Renal pelvis (tissue), 12 donors: ENCODE measurements at places on chromosomes 11 and 22. TPM values are rescaled to one million over a fixed set of nuclear protein-coding genes. Genes with fewer than 3 reads are reported as not detected.
A peak's percentile ranks its signal among the peaks of the same experiment; 100 is the strongest.

DNA sequence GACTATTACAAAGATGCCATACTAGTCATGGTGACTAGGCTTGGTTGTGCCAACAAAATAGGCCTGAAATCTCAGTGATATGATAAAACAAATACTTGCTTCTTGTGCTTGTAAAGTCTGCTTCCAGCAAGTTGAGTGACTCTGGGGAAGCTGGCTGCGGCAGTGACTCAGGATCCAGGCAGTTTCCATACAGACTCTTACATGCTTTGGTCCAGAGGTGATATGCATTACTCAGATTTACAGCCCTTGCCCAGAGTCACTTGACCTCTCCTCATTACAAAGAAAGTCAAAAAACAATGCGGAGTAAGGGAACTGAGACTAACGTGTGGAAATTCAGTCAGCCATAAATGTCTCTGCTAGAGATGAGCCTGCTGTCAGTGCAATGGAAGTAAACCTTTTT is 387.5 kb downstream of the KCNA4 start:
- DNase-seq = peak; percentile 21

DNA sequence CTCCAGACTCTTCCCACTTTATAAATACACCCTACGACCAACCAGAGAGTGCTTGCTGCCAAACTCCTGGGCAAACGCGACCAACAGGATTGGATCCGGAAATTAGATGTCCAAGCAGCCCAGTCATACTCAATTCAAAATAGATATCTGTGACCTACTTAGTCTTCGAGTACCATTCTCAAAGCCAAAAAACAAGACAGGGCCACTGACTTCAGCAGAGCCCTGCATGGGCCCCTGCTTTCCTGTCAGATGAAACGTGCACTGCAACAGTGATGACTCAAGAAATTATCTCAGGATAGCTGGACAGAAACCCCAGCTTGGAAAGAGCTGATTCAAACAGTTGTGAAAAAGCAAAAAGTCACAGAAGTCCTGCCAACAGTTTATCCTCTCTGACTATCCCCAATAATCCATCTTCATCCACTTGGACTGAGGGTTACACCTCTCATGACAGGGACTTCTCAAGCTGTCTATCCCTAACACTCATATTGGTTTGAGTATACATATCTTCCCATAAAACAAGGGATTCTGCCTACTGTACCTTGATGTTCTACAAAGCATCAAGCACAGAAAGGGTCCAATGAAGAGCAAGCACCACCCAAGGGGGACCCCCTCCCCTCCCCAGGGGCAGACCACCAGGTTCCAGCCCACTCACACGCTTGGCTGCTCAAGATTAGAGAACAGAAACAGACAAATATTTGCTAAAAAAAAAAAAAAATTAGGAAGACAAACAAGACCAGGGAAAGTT is 17.4 kb downstream of the SMCO4 start:
- DNase-seq = no peak

DNA sequence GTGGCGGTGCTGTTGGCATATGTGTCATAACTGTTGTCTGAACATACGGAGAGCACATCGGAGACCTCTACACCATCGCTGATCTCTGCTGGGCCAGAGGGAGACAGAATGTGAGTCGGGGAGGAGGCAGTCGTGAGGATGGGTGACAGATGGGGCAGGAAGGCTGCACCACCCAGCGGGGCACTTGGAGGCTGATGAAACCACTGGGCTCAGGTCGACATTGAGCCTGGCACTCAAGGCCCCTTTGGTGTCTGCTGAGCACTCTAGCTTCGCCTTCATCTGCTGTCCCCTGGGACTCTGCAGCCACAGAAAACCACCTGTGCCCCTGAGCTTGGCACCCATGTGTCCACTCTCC is 2.5 kb upstream of the KLHL35 start:
- DNase-seq = no peak

DNA sequence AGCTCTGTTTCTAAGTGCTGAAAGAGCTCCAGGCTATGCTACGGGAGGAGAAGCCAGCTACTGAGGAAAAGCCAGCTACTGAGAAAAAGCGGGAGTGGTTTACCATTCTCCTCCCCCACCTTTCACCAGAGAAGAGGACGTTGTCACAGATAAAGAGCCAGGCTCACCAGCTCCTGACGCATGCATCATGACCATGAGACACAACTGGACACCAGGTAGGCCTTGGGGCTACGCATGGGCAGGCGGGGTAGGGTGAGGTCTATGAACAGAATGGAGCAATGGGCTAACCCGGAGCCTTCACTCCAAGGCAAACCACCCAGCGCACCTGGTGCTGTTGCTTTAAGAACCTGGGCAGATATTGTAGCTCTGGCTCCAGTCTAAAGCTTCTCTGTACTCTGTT is 1.1 kb downstream of the IL18BP start:
- no peak for DNase-seq

GRCh38 chr11:68749229-68750123 is 1.8 kb downstream of the TESMIN start:
- DNase-seq = no peak

DNA sequence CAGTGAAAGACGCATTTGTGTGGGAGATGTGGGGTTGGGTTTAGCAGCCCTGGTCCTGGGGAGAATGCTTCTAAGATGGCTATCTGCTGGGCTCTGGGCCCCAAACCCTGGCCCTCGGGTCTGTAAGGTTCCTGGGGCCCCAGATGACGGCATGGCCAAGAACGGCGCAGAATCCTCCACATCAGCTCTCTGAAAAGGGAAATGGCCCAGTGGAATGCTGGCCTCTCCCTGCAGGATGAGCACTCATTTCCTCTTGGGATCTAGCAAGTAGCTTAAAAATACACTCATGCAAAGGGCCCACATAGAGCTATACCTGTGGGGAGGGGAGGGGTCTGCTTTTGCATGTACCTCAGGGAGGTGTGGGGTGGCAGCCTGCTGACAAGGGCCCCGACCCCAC is 37.5 kb upstream of the LINC01488 start:
- DNase-seq = no peak

GRCh38 chr11:121524233-121524631 is 71.5 kb upstream of the SORL1-AS1 start:
- DNase-seq = no peak

- no peak for DNase-seq
These were observed 676.9 kb downstream of the BRD1 start for GRCh38 chr22:49150801-49151221.

GRCh38 chr11:95977534-95978174 is 53.7 kb upstream of the MTMR2 start:
- DNase-seq = no peak

DNA sequence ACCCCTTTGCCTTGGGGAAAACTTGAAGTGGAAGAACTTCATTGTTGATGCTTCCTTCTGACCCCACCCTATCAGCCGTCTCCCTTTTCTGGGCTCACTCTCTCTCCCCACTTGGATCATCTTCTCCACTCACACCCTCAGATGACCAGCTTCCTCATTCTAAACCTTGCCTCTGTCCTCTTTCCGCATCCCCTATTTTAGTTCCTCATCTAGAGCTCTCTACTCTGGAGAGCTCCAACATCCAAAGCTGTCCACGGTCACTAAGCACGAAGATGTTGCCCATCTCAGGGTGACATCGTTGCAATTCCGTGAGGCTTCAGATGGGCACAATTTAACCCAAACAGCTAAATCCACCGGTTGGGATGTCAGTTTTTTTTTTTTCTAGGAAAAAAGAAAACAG is 31.6 kb upstream of the ME3 start:
- no peak for DNase-seq

DNA sequence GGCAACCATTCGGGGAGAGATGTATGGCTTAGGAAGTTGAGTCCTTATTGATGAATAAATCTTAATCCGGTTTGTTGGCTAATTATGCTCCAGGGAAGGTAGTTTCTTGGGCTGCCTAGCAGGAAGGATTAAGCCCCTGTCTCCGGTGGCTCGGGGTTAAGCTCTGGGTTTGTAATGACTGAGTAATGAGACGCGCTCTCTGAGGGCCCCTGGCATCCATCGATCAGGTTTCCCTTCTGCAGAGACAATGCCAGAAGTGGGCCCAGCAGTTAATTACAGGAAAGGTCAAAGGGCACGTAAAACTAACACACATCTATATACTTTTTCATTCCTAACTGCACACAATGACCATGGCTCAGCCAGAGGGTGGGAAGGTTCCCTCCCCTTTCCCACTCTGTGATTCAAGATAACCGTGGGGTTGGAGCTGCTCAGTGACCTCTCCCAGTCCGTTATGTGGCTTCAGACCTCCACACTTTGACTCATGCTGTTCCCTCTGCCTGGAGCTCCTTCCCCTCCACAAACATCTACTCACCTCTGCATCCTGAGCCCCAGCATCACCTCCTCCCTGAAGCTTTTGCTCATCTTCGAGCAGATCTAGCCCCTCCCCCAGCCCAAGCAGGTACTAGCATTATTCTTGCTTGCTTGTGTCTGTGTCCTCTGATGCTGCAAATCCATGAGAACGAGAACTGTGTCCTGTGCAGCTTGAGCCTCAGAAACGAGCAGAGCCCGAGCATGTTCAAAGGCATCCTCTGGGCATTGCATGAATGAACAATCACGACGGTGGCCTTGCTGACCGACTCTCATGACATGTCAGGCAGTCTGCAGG is 16.6 kb downstream of the SCUBE1 start:
- DNase-seq = no peak

DNA sequence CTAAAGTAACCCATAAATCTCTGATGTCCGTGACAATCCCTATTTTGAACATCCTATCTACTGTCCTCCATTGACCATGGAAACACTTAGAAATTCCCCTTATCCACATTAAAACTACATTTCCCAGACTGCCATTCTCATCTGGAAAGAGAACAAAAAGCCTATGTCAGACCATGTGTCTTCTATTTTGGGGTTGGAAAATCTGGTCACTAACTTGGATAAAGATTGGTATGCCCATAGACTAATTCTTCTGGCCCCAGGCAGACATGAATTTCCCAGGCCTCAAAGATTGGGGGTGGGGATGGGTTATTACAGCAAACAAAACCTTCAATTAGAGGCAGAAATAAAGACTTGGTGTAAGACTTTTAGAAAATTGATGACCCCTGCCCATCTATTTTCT is 30.9 kb upstream of the CREB3L1 start:
- no peak for DNase-seq

GRCh38 chr11:71311176-71311925 is 59.0 kb upstream of the SHANK2 start:
- no peak for DNase-seq

- no peak for DNase-seq
These were observed 29.8 kb upstream of the TTLL12 start for GRCh38 chr22:43216738-43217137.

- no peak for DNase-seq
These were observed 34.4 kb upstream of the CD82 start for GRCh38 chr11:44531116-44531504.

DNA sequence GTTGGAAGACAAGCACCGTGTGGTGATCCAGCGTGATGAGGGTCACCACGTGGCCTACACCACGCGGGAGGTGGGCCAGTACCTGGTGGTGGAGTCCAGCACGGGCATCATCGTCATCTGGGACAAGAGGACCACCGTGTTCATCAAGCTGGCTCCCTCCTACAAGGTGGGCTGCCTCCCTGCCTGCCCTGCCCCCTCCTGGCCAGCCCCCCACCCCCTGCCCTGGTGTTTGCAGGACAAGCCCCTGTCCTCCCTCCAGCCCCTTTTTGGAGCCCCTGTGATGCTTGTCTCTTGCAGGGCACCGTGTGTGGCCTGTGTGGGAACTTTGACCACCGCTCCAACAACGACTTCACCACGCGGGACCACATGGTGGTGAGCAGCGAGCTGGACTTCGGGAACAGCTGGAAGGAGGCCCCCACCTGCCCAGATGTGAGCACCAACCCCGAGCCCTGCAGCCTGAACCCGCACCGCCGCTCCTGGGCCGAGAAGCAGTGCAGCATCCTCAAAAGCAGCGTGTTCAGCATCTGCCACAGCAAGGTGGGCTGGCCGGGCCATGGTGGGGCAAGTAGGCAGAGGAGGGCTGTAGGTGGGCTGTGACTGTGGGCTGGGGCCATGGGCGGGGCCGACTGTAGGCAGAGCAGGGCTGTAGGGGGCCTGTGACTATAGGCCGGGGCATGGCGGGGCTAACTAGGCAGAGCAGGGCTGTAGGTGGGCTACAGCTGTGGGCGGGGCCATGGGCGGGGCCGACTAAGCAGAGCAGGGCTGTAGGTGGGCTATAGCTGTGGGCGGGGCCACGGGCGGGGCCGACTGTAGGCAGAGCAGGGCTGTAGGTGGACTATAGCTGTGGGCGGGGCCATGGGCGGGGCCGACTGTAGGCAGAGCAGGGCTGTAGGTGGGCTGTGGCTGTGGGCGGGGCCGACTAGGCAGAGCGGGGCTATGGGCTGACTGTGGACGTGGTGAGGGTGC is 13.6 kb downstream of the MUC2 start:
- no peak for DNase-seq

- DNase-seq = peak; percentile 5
These were observed 753.1 kb downstream of the TBC1D22A start for GRCh38 chr22:47515384-47516125.

GRCh38 chr11:112174789-112175598 is at the start of gene BCO2:
BCO2 (plus strand) TSS chr11:112175512; CDS start chr11:112175602, 90 bp downstream.
- peak; percentile 88 for DNase-seq

GRCh38 chr11:8093931-8094575 is 13.0 kb downstream of the TUB start:
- no peak for DNase-seq

- peak; percentile 71 for DNase-seq
These were observed 3.6 kb upstream of the MB start for GRCh38 chr22:35620624-35621251.

DNA sequence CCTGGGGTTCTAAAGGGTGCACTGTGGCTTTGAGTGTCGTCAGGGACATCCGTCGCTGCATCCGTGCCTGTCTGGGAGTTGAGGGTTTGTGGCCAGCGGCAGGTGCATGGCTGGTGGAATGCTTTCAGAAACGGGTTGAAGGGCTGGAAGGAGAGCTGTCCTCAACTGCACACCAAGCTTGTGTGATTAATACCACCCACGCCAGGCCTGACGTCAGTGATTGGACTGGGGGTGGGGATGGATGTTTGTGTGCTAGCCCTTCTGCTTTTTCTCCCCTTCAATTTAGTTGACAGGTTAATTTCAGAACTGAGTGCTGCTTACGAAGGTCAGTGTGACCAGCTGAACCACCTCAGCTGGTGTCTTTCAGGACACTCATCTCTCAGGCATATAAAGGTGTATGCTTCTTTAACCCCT is 3.2 kb upstream of the GAB2 start:
- DNase-seq = peak; percentile 70

The GPR83 gene
- 0.50 TPM for polyA plus RNA-seq

The PLET1 gene
- polyA plus RNA-seq = 0.14 TPM

The SAA4 gene
- not detected for polyA plus RNA-seq

The MYRF gene
- 23.7 TPM for polyA plus RNA-seq

The MN1 gene
- polyA plus RNA-seq = 8.2 TPM

The MS4A15 gene
- polyA plus RNA-seq = not detected

The KCNA4 gene
- 0.09 TPM for polyA plus RNA-seq
